Purkinje cell (primary cell): ENCODE measurements at places on chromosomes 16 and 17. TPM values are rescaled to one million over a fixed set of nuclear protein-coding genes. Genes with fewer than 3 reads are reported as not detected.

PYY gene
- not detected in 2 replicates for polyA plus RNA-seq

WFIKKN1 gene
- 0.16 and 0.27 TPM in 2 replicates for polyA plus RNA-seq

FNDC8 gene
- polyA plus RNA-seq, result not detected in 2 replicates

ASPHD1 gene
- polyA plus RNA-seq, result 5.0 and 9.3 TPM in 2 replicates

IRX5 gene
- polyA plus RNA-seq, result 1.2 TPM in 2 replicates

IL17C gene
- polyA plus RNA-seq, result not detected in 2 replicates

TBC1D3C gene
- not detected in 2 replicates for polyA plus RNA-seq

CCDC200 gene
- not detected in 2 replicates for polyA plus RNA-seq

CD19 gene
- polyA plus RNA-seq, result not detected in 2 replicates

MED1 gene
- 4.2 and 4.3 TPM in 2 replicates for polyA plus RNA-seq

TBX6 gene
- not detected in 2 replicates for polyA plus RNA-seq
